ENCODE measurements at places on chromosomes 7 and 10.
A peak's percentile ranks its signal among the peaks of the same experiment; 100 is the strongest.

DNA sequence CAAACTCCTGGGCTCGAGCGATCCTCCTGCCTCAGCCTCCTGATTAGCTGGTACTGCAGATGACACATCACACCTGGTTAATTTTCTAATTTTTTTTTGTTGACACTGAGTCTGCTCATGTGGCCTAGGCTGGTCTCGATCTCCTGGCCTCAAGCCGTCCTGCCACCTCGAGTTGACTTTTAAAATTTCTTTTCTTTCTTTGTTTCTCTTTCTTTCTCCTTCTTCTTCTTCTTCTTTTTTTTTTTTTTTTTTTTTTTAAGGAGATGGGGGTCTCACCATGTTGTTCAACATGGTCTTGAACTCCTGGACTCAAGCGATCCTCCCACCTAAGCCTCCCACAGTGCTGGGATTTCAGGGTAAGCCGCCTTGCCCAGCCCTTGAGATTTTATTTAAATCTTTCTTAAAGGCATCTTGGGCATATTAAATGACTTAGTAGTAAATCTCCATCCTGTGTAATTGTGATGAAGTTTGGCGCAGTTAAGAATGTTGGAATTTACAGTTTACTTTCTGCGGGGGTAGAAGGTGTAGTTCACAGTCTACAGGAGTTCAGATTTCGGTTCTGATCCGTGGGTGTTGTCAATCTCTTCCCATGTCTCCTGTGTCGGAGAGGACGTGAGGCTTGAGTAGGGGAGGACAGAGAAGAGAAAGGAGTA, 1.0 kb upstream of the ITGA8 start:
- no peak for DNase-seq

GRCh38 chr7:74027683-74028320, at the start of gene ELN:
TSS of gene ELN (plus strand) at chr7:74028173. CDS start at chr7:74028188, 15 bp downstream.
- DNase-seq: no peak

DNA sequence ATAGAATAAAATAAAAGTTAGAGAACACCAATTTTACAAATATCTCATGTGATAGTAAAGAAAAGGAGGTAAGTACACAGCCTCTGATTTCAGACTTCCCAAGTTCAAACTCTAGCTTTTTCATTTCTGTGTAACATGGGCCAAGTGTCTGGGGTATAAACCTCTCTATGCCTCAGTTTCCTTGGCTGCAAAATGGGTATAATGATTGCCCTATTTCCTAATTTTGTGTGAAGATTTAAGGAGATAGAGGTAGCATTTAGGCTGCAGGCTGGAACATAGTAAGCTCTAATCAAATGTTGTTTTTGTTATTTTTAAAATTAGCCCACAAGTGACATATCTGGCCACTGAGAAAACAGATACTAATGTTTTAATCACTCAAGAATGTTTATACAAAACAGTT, 26.1 kb upstream of the EPC1 start:
- DNase-seq: no peak

- no peak for DNase-seq
Measured at GRCh38 chr10:78686444-78687060, 382.2 kb upstream of the ZMIZ1 start.

- peak; percentile 66 for DNase-seq
Measured at GRCh38 chr7:142557971-142558582, 191.2 kb upstream of the PRSS1 start.

GRCh38 chr10:79409038-79409725, 36.2 kb downstream of the ZCCHC24 start:
- no peak for DNase-seq

DNA sequence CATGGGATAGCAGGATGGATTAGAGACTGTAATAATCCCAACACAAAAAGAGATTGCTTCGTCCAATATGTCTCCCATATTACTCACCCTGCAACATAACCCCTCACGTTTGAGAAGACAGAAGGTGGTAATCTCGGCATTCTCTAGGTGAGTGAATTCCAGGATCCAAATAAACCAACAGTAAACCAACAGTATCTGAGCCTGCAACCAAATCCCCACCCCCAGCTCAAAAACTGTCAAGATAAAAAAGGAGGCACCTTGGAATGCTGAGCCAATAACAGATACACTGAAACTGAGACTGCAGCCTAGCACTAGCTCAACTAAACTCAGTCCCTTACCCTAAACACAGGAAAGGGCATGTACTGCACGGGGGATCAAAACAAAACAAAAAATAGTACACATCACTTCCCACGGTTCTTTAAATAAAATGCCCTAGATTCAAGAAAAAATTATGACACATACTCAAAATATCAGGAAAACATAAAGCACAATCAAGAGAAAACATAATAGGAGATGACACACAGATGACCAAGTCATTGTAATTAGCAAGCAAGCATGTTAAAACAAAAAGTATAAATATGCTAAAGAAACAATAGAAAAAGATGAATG, 28.0 kb downstream of the IPMK start:
- peak; percentile 88 for DNase-seq

GRCh38 chr7:42511027-42511426, 274.0 kb upstream of the GLI3 start:
- DNase-seq: no peak

DNA sequence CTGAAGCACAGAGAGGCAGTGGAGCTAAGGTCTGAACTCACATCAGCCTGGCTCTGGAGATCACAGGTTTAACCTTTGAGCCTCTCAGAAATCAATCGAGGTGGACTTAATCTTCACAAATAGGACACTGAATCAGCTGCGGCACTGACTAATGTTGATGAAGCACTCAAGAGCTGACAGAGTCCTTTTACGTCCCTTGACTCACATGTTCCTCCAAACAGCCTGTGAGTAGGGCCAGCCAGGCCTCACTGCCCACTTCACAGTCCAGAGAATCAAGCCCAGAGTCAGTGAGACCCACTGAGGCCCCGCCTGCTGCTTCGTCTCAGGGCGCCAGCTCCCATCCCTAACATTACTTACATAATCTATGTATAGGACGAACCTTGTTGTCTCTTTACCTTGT, 63.1 kb downstream of the TNS3 start:
- DNase-seq: no peak

DNA sequence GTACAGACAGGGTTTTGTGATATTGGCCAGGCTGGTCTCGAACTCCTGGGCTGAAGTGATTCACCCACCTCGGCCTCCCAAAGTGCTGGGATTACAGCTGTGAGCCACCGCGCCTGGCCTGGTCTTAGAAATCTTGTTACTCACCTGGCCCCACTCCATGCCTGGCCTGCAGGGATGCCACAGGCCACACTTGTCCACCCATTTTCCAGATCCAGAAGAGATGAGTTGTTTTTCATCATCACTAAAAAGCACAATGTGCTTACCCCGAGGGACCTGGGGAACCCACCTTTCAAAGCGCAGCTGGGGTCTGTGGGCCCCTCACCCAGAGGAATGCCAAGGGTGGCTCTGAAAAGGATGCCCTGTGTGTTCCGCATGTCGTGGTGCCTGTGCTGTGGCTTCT, 134.2 kb downstream of the TACC2 start:
- no peak for DNase-seq

DNA sequence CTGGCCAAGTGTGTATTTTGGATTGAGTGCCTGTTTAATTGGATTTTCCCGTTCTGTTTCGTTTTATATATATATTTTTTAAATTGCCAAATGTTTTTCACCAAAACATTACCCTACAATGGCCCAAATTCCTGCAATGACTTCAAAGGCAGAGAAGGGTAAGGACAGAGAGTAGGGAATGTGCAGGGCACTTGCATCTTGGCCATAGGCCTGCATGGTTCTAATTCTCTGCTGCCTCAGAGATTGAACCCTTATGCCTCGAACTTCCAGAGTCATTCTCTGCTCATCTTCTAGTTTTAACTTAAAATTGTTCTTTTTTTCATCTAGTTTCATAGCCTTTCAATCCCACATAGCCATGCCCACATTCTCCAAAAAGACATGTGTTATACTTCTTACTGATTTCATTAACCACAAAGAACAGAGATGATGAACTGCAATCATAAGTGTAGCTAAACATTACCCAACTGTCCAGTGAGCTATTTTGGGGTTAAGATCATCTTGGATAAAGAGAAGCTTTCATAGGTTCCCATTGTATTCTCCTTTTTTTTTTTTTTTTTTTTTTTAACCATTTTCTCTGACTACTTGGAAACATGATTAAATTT, 177.6 kb downstream of the PLXDC2 start:
- DNase-seq: no peak

GRCh38 chr10:108685863-108686531, 1237.3 kb downstream of the XPNPEP1 start:
- no peak for DNase-seq

- DNase-seq: no peak
Measured at GRCh38 chr10:84460520-84460919, 132.1 kb downstream of the CCSER2 start.

- DNase-seq: no peak
Measured at GRCh38 chr10:85615556-85615955, 751.0 kb downstream of the GRID1 start.

- DNase-seq: no peak
Measured at GRCh38 chr10:100995181-100995580, 4.4 kb upstream of the LZTS2 start.

DNA sequence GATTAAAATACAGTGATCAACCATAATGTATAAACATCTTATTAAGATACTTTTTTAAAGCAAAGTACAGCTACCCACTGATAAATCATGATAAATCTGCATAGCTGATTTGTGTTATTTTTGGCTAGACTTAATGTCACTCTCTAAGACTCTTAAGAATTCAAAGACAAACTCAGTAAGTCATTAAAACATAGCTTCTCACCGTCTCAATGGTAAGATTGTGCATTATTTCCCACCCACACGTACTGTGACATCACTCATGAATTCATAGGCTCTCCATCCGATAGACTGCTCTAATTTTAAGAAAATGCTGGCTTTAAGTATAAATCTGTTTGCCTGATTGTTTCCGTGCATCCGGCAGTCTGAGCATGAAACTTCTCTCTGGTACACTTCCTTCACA, 266.1 kb downstream of the GLI3 start:
- DNase-seq: no peak

GRCh38 chr10:117542706-117543224, at the start of gene EMX2:
TSS of gene EMX2 (plus strand) at chr10:117542746. CDS start at chr10:117543268, 522 bp downstream.
- no peak for DNase-seq

DNA sequence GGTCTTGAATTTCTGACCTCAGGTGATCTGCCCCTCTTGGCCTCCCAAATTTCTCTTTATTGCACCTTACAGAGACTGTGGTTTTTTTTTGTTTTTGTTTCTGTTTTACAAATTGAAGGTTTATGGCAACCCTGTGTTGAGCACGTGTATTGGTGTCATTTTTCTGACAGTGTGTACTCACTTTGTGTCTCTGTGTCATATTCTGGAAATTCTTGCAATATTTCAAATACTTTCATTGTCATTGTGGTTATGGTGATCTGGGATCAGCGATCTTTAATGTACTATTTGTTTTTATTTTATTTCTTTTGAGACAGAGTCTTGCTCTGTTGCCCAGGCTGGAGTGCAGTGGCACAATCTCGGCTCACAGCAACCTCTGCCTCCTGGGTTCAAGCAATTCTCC, 89.8 kb downstream of the PRTFDC1 start:
- no peak for DNase-seq

GRCh38 chr10:58641708-58642107, 129.0 kb downstream of the BICC1 start:
- DNase-seq: no peak

DNA sequence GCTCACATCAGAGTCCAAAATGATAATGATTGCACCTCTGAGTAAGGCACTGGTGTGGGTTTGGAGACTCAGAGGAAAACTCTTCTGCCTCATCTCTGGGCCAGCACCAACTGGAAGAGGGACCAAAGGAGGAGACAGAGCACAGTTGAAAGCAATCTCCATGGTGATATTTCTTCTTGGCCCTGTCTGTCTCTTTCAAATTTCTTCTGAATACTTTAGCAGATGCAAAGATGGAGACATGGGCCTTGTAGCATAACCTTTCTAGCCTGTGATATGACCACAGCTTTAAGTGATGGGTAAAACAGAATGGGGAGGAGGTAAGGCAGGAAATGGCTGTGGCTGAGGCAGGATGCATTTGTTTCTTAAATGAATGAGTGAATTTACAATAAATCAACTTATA, 12.2 kb upstream of the GIMAP7 start:
- no peak for DNase-seq

- DNase-seq: no peak
Measured at GRCh38 chr10:20871970-20872369, 25.1 kb downstream of the NEBL start.

- DNase-seq: no peak
Measured at GRCh38 chr10:98589691-98590090, 143.0 kb upstream of the HPS1 start.

DNA sequence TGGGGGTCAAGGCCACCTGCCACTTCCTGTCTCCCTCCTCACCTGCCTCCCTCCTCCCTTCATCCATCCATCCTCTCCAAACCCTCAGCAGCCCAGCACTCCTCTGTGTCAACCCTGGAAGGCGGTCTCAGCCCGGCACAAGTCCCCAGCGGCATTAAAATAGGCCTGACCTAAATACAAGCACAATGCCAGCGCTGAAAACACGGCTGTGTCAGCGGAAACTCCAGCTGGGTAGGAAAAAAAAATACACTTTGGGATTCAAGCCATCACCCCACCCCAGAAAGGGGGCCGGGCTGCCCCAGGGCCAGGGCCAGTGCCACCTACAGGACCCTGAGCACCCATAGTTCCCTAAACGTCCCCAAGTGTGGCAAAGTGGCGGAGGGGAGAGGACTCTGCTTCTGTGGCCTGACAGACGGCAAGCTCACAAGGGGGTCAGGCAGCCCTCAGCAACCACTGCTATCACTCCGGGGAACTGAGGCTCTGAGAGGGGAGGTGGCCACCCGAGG, 22.7 kb upstream of the GTF2IRD1 start:
- DNase-seq: peak; percentile 43

DNA sequence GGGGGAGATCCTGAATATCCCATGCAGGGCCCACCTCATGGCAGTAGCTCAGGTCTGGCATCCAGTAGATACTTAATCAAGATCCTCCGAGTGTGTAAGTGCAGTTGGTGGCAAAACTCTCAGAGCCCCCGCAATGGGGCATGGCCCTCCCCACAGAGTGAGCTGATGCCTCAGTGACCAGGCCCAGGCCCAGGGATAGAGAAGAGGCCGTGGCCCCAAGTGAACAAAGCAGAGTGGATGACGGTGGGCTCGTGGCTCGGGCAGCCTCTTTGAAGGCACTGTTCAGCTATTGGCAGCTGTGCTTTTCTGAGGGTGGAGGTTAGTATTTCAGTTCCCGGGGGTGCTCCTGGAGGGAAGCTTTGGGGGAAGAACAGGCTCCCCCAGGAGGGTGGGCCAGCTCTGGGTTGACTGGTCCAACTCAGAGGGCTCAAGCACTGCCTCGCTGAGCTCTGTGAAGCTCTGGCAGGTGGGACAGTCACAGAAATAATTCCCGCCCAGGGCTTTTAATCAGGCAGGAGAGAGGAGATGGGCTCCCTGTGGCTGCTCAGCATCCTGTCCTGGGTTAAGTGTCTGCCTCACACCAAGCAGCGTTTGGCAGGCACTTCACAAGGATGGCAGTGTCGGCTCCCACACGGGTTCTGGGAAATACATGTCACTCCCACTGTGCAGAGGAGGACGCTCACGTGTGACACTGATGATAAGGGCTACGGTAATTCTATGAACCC, 583.6 kb downstream of the TCERG1L start:
- DNase-seq: no peak

DNA sequence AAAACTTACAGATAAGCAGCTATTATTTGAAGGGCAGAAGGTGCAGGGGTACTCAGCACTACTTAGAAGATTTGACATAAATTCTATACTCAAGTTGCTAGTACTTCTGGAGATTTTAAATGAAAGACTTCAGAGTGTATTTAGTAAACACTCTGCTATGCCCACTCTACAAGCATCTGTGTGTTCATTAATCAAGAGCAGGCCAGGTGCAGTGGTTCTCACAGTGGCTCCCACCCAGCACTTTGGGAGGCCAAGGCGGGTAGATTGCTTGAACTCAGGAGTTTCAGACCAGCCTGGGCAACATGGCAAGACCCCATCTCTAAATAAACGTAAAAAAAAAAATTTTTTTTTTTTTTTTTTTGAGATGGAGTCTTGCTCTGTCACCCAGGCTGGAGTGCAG, 38.9 kb upstream of the TOMM7 start:
- no peak for DNase-seq
